AG09319 (cell line): ENCODE measurements at places on chromosomes 12 and 14.

DNA sequence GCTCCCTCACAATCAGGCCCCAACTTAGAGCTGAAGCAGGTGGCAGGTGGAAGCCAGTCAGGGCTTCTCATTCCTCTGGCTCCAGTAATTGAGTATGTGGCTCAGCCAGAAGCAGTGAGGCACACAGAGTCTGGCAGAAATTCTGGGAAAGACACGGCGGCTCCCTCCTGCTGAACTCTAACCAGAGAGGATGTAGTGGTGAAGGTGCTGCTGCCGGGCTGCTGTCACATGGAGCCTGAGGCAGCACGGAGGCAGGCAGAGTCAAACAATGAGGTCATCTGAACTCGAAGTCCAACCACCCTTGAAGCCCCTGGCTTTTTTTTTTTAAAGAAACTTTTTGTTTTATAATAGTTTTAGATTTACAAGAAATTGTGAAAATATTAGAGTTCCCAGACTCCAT is 33.4 kb upstream of the SMOC1 start:
- no peak for DNase-seq

DNA sequence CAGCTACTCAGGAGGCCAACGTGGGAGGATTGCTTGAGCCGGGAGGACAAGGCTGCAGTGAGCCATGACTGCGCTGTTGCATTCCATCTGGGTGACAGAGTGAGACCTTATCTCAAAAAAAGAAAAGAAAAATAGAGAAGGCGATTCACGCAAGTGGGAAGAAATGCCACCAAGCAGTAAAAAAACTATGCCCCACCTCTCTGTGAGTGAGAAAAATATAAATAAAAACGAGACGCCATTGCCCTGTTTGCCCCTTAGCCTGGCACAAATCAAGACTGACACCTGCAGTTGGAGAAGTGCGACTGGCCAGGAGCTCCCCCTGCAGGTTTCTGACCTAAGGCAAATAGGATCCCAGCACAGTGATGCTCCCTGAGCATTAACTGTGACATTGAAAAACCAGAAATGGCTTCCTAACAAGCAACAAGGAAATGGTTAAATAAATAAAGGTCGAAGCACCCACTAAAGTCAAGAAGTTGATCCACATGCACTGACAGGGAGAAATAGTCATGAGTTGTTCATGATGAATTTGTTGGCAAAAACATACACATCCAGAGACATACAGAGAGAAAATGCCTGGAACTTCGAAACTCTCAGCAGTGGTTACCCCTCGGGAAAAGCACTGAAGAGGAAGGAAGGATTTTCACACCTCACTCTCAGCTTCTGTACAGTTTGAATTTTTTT is 21.1 kb downstream of the GSC start:
- no peak for DNase-seq

DNA sequence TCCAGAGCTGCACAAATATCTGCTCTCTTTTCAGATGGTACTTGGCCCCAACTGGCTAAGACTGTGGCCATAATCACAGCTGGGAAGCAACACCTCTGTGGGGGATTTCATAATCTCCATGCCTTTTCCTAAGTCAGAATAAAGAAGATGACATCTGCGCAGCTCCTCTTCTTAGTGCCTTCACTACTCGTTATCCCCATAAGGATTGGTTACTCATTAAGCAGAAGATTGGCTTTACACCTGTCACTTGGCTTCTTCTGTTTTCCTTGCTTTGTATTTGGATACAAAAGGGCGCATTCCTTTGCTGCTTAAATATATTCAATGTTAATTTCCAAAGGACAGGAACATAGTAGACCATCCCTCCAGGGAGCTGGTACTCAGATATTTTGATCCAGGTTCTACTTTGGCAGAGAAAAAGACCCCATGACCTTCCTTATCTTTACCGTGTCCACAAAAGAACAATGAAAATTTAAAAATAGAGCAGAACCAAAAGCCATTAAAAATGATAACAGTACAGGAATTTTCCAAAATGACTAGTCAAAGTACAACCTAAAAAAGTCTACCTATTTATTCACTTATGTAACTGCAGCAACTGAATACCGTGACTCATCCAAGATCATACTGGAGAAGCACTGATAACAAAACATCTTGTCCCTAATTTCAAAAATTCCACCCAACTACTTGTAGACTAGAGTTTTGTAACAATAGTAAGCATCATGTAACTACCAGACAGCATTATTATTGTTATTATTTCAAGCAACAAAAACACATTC is 352.3 kb upstream of the TMPO start:
- DNase-seq = no peak

GRCh38 chr12:46518169-46518568 is 145.6 kb upstream of the SLC38A2 start:
- DNase-seq = no peak

DNA sequence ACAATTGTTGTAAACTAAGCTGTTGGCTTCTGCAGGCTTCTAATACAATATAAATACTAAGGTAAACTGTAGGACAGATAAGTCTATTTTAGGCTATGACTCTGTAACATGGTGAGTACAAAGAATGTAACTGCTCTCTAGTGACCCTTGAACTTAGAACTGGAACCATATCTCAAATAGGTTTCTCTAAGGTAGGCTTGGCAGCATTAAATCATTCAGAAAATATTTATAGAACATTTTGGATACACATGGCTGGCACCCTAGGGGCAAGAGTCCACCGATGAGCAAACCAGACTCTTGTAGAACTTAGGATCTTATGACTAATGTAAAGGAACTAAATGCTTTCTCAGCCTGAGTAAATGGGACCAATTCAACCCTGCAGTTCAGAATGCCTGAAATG is 19.4 kb upstream of the SLC25A3 start:
- no peak for DNase-seq

GRCh38 chr12:57001448-57001906 is 4.9 kb downstream of the ZBTB39 start:
- DNase-seq = no peak
